ENCODE measurements at places on chromosomes 12 and 14.
A peak's percentile ranks its signal among the peaks of the same experiment; 100 is the strongest.

DNA sequence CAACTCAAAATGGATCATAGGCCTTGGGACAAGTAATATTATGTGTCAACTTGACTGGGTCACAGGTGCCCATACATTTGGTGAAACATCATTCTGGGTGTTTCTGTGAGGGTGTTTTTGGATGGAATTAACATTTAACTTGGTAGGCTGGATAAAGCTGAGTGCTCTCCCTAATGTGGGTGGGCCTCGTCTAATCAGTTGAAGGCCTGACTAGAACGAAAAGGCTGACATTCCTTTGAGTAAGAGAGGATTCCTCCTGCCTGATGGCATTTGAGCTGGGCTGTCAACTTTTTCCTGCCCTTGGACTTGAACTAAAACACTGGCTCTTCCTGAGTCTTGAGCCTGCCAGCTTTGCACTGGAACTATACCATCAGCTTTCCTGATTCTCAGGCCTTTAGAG is 93.4 kb upstream of the ESRRB start:
- no peak for DNase-seq

- DNase-seq, result no peak
These were observed 1145.3 kb downstream of the FSCB start for GRCh38 chr14:43361751-43362150.

- no peak for DNase-seq
These were observed 42.6 kb downstream of the PLXNC1 start for GRCh38 chr12:94191023-94191422.

- no peak for DNase-seq
These were observed 53.3 kb upstream of the STK38L start for GRCh38 chr12:27190761-27191160.

DNA sequence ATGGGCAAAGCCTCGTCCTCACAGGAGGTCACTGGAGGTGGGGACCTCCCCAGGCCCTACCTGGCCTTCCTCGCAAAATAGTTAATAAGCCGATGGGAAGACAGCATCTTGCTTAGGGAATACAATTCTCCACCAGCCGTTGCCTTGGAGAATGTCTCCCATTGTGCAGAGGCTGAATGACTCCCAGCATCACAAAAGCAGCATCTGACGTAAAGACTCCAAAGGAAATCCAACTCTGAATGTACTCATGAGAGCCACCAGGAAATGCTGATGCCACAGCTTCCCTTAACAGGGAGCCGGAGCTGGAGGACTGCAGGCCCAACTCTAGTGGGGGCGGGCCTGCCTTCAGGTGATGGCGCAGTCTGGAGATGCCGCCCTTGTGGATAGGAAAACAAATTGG is 15.5 kb downstream of the CCDC63 start:
- no peak for DNase-seq

GRCh38 chr12:126761420-126761819 is 1505.5 kb upstream of the TMEM132C start:
- DNase-seq, result no peak

- DNase-seq, result no peak
These were observed 910.1 kb downstream of the GALC start for GRCh38 chr14:87082917-87083316.

- peak; percentile 15 for DNase-seq
These were observed 518 bp downstream of the GSKIP start for GRCh38 chr14:96363751-96364336.

DNA sequence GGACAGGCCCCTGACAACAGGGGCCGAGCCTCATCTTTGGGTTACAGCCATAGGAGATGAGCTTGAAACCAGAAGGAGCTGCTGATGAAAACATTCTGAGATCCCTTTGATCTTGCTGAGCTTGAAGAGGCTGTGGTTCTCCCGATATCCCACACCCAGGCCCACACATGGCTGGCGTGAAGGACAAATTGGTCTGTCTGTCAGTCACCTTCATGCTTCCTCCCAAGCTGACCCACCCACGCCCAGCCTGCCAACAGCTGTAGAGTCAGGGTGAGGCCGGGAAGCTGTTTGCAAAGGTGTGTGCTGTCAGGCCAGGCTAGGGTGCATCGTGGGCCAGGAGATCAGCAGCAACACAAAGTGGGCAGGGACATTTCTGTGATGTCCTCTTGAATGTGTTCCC is 43.2 kb downstream of the FZD10 start:
- no peak for DNase-seq

GRCh38 chr12:96044017-96044942 is 8.9 kb upstream of the LTA4H start:
- no peak for DNase-seq

- peak; percentile 34 for DNase-seq
These were observed 300.0 kb downstream of the AEBP2 start for GRCh38 chr12:19739195-19739776.

GRCh38 chr12:118307069-118307954 is 65.4 kb downstream of the TAOK3 start:
- peak; percentile 86 for DNase-seq

Data from RCC 7860 (cell line).